Nucleus accumbens (tissue), 56 donors: ENCODE measurements at places on chromosomes 4 and X.

DNA sequence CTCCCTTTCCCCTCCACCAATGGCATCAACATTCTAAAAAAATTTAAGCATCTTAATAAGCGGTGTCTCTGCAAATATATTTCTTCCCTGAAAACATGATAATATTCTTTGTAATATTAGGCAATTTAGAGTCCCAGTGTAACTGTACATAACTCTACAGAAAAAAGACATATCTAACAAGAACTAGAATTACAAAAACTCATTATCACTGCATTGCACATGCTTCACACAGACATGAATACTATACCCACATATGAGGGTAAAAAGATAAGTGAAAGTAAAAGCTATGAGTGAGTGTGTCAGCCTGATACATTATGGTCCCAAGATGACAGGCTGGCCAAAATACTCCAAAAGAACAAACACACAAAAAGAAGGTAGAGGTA lies 2.4 kb upstream of the FGB start:
- no peak for DNase-seq

GRCh38 chr4:108155373-108155772 lies 13.4 kb downstream of the LEF1 start:
- DNase-seq, result no peak

DNA sequence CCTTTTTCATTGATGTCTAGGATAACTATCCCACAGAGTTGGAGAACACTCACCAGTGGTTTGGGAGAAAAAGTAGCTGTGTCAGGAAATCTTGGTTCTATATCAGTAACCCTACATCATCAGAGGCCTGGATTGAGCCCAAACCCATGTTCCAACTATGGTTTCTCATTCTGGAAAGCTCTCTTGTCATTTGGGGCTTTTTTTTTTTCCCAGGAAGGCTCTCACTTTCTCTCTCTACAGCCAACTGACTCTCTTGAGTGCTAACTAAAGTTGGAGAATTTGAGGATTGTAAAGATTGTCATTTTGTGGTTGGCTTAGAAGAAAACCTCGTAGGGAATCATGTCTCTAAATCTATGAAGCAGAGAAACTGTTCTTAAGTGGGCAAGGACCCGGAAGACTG lies 228.2 kb upstream of the DIPK2B start:
- DNase-seq, result no peak

DNA sequence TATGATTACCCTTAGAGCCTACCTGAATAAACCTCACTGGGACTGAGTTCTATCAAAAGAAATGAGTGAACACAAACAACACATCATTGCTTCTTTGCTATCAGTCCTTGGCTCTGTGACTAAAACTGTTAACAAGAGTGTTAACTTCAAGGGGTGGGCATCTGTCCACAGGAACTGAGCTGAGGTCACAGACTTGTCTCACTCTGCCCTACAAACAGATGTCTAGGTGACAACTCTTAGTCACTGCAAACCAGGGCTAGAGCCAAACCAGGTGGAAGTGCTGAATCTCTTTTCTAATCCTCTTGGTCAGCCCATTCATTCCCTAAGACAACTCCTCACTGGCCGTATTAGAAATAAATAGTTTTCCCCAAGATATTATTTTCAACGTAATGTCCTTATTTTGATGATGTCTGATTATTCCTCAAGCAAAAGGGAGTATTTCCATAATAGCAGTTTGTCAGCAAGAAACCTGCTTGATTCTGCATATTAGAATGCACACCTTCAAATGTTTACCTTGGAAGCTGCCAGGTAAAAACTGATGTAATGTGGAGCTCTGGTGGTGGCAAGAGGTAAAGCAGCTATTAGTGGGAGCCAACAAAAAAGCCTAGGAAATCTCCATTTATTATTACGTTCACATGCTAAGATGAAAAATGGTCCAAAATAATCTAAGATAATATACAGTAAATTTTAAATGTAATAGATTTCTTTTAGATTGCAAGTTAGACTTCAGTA lies 4.0 kb downstream of the COL25A1 start:
- no peak for DNase-seq

DNA sequence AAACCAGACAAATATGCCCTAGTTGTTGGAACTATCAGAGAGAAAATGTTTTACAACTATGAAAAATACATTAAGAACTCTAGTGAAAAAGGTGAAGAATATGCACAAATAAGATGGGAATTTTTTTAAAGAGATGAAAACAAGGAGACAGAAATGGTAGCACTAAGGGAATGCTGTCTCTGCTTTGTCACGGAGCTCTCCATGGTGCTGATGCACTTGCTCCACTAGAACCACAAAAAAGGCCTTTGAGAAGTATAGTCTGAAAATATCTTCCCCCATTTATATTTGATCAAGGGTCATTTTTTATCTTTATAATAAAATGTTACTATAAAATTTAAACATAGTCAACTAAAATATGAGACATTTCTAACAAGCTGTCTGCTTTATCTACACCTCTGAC lies 1655.5 kb upstream of the AGA start:
- no peak for DNase-seq

GRCh38 chrX:120242813-120243212 lies 7.8 kb upstream of the ZBTB33 start:
- no peak for DNase-seq

DNA sequence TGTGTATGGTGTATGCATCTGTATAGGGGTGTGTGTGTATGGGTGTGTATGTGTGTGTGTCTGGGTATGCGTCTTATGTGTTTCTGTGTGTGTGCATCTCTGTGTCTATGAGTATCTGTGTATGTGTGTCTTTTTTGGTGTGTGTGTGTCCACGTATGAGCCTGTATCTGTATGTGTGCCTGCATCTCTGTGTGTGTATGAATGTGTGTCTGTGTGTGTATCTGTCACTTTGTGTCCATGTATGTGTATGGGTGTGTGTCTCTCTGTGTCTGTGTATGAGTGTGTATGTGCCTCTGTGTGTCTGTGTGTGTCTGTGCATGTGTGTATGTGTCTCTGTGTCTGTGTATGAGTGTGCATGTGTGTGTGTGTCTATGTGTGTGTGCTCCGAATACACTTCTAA lies 24.3 kb downstream of the FAM149A start:
- DNase-seq, result no peak

DNA sequence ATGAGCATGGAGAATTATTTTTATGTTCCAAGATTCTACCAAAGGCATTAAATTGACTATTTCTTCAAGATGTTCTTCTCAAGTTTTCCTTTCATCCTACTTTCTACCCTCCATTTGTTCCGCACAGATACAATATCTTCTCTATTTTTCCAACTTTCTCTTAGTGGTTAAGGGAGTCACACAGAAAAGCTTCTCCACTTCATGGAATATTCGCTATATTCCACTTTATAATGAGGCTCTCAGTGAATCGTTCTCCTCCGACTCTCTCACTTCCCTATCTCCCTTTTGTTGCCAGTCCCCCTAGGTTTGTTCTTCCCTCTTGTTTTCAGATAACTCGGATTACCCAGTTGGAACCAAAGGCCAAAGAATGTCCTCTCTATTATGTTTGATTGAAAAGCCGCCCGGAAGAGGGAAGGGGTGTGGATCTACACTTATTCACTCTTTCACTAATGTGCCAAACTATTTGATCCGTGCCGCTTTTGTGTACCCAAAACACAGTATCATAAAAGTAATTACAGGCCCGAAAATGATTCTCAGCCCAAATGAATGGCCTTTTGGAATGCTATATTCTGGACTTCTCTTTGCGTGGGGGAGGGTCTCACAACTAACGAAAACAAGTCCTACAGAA lies 1.2 kb downstream of the SH3D19 start:
- no peak for DNase-seq

- no peak for DNase-seq
Observed at GRCh38 chrX:11266573-11267003, 26.6 kb upstream of the AMELX start.

DNA sequence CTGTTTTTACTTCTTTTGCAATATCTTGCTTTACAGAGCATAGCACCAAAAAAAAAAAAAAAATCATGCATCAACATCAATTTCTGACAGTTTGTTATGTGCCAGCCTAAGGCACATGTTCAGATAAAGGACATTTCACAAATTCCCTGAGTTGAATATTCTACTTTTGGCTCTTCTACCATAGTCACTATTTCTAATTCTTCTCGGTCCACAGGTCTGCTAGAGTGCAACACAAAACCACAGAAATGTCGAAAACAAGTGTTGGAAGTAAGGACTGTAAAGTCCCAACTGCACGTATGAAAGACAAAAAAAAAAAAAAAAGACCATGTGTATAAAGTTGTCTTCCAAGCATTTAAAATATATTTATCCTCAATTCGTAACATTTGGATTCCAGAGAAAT lies 494.2 kb upstream of the INTU start:
- no peak for DNase-seq

DNA sequence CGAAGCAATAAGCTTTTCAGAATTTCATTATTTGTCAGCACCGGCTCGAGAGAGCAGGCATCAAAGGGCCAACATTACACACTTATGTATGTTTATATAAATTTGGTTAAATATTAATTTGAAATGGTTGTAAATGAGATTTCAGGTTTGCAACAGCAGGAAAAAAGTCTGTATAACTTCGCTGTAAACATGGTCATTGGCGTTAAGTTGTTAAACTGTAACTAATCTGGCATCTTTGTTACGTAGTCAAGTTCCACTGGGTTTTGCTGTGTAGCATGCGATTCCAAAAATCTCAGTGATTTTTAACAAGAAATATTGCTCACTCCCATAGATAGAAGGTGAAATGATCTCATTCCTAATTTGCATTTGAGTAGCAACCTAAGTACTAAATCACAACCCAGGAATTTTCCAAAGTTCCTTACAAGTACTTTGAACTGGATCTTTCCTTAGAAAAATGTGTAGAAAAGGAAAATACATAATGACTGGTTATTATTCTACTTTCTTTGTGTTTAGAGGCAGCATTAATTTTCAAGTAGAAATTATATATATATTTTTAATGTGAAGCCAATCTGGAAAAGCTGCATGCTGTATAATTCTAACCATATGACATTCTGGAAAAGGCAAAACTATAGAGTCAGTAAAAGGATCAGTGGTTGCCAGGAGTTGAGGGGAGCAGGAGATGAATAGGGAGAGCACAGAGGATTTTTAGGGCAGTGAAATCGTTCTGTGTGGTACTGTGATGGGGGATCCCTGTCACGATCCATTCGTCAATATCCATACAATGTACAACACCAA lies 222.1 kb downstream of the CBR4 start:
- no peak for DNase-seq

- DNase-seq, result no peak
Observed at GRCh38 chr4:7721984-7722551, 217.6 kb downstream of the AFAP1 start.

GRCh38 chrX:43505769-43506168 lies 150.3 kb upstream of the MAOA start:
- DNase-seq, result no peak

DNA sequence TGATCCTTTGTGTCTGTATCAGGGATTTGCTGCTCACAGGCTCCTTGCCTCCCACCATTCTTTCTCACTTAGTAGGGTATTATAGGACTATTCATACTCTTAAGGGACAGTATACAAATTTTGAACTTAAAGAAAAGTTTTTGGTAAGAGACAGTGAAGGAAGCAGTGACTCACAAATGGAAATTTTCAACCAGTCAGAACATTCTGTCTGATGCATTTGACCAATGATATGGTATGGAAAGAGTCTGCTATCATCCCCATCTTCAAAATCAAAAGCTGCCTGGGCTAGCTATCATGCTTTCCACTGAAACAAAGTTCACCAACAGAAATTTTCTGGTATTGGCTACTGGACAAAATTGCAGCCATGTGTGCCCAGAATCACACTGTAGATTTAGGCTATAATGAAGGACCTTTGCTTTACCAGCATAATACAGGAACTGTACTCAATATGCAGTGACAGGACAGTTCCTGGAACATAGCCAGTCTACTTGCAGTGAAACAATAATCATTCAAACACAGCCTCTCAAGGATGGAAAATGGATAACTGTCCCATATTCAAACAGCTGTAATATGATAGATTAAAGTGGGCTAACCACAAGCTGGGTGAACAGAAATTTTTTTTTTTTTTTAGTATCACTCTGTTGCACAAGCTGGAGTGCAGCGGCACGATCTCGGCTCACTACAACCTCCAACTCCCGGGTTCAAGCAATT lies 109.0 kb upstream of the ACSL4 start:
- DNase-seq, result no peak

DNA sequence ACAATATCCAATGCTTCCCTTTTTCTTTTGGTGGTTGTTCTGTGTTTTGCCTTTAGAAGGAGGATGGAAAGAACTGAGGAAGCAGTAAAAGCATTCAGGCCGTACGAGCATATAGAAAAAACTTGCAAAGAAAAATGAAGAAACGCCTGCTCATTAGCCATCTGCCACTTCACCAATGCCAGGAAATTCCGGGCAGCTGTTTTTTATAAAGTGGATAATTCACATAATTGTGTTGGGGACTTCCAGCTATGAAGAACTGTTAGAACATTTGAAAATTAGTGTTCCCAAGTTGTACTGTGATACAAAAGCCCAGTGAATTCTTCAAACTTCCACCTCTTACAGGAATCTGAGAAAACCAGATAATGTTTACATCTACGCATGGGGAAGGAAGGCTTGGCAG lies 11.7 kb downstream of the RELL1 start:
- DNase-seq, result no peak

GRCh38 chr4:16862697-16863096 lies 35.7 kb downstream of the LDB2 start:
- DNase-seq, result no peak

GRCh38 chrX:46681849-46682248 lies 77.1 kb downstream of the SLC9A7 start:
- no peak for DNase-seq

DNA sequence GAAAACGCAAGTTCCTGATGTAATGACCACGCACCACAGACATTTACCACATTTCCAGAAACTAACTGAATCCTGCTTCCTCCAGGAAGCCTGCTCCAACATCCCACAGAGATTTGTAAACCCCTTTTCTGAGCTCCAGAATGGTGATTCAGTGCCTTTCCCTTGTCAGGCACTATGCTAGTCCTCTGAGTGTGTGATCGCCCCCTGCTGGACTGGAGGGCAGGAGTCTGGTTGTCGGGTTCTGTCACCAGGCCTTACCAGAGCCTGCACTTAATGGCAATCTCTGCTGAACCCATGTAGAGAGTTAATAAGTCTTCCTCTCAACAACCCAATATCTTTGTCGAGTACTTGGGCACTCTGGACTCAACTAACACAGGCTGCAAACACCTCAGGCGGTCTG lies 14.5 kb upstream of the KDM5C start:
- no peak for DNase-seq

DNA sequence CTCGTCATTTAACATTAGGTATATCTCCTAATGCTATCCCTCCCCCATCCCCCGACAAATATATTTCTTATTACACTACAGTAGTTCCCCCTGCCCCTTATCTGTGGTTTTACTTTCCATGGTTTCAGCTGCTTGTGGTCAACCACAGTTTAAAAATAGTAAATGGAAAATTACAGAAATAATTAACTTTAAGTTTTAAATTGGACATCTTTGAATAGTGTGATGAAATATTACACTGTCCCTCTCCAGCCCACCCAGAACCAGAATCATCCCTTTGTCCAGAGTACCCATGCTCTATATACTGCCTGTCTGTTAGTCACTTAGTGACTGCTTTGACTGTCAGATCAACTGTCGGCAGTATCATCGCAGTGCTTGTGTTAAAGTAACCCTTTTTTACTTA lies 47.4 kb upstream of the VEGFC start:
- DNase-seq, result no peak
